ENCODE measurements at places on chromosomes 2 and 18.
A peak's percentile ranks its signal among the peaks of the same experiment; 100 is the strongest.

DNA sequence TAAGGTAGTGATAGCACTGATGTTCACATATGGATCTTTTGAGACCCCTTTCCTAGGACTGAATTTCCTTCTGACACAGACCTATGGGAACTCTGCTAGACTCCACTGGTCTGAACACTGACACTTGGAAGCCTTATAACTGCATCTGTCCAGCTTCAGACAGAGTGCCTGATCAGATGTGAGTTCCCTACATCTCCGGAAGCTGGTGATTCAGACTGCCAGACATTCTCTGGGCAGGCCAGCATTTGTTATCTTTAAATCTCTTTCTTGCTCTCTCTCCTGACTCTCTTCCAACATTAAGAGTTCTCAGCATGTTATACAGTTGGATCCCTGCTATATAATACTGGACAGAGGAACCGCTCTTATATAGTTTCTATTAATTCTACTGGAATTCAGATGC is 408.5 kb downstream of the ZEB2 start:
- DNase-seq, result no peak

GRCh38 chr2:158825021-158825420 is 29.9 kb downstream of the DAPL1 start:
- no peak for DNase-seq

DNA sequence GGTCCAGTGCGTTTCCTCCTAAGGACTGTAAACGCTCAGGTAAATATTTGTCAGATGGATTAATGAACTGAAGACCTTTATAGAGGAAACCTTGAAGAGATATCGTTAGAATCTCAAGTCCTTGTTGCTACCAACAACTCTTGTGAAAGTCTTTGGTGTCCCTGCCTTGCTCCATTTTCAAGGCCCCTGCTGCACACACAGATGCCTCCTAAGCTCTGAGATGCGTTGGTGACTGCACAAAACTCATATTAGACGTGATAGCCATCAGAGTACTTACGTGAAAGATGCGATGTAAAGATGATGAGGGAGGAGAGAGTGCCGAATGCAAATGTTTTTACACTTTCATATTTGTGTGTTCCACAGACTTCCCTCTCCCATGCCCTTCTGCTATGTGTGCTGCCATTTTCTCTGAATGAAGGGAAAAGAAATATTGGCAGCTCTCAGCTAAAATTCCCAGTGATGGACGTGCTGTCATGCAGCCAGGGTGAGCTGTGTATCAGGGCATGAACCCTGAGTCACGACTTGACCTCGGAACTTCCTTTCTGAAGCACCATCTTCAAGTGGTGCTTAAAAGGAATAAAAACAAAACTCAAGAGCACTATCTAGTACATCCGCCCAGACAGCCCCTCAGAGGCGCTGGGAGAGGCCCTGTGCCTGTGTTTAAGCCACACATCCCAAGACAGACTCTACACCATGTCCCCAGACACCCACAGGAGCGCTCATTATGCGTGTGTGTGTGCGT is 117.4 kb downstream of the FAM210A start:
- peak; percentile 52 for DNase-seq

GRCh38 chr2:57075226-57075625 is 891.4 kb downstream of the CCDC85A start:
- no peak for DNase-seq

- no peak for DNase-seq
These were observed 4.6 kb downstream of the MAPRE2 start for GRCh38 chr18:35045806-35046205.

GRCh38 chr2:37441055-37441454 is 96.6 kb downstream of the QPCT start:
- DNase-seq, result no peak

DNA sequence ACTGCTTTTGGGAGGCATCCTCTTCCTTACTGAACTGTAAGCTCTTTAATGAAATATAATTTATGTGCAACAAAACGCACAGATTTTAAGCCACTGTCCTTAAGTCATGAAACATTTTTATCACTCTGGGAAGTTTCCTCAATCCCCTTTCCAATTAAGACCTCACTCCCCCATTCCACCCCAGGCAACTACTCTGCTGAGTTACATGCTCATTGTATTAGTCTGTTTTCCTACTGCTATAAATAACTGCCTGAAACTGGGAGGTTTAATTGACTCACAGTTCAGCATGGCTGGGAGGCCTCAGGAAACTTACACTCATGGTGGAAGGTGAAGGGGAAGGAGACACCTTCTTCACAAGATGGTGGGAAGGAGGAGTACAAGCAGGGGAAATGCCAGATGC is 46.5 kb upstream of the KCNE4 start:
- DNase-seq, result no peak

- DNase-seq, result no peak
These were observed 21.1 kb upstream of the NFATC1 start for GRCh38 chr18:79374408-79375171.

DNA sequence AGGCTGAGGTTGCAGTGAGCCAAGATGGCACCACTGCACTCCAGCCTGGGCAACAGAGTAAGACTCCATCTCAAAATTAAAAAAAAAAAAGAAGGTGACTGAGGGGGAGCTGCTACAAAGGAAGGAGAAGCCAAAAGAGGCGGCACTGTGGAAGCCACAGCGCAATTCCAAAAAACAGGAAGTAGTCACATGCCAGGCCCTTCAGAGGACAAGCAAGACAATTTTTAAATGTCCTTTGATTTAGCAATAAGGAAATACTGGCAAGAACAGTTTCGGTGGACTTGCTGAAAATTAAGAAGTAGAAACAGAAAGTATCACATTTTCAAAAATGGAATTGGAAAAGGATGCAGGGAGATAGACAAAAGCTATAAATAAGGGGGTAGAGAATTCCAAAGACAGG is 122.8 kb downstream of the OSBPL1A start:
- DNase-seq, result no peak

- peak; percentile 2 for DNase-seq
These were observed 35.6 kb downstream of the XDH start for GRCh38 chr2:31378791-31379501.

DNA sequence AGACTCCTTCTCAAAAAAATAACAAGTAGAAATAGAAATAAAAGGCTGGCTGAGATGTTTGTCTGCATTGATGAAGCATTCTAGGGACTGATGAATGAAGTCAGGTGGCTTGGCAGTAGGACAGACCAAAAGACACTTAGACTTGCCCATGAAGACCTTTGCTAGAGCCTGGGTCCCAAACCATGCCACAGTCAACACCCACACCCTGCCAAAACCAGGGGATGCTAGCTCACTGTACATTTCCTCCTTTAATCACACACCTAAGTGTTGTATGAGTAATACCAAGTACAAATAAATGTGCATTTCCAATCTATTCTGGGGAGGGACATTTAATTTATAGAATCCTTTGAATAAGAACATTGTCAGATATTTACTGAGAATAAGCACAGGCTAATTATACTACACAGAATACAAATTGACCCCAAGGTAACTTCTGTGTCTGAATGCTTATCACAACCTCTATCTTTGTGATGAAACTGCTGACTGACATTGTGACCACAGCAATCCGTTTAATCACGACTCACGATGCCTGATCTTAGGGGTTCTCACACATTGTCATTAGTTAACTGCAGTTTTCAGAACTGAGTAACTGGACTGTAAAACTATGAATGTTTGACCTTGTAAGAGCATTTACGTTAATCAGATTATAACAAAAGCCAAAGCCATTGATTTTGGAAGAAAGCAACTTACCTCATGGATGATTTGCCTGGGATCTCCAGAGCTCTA is 10.5 kb upstream of the NOL10 start:
- DNase-seq, result no peak
